ENCODE measurements at places on chromosomes 16 and 17. TPM values are rescaled to one million over a fixed set of nuclear protein-coding genes. Genes with fewer than 3 reads are reported as not detected.
A peak's percentile ranks its signal among the peaks of the same experiment; 100 is the strongest.

The FOXN1 gene
- not detected for total RNA-seq

GRCh38 chr17:55743103-55743679 lies 7.7 kb upstream of the PCTP start:
- no peak overlapping the region for H3K4me3 ChIP-seq
- H3K27ac ChIP-seq, result no peak overlapping the region
- H3K36me3 ChIP-seq, result no peaks in the 10 kb centered on the region
- H3K27me3 ChIP-seq, result no peaks in the 10 kb centered on the region

GRCh38 chr17:15343749-15344148 lies 2.4 kb upstream of the TEKT3 start:
- H3K36me3 ChIP-seq, result no peaks in the 10 kb centered on the region
- DNase-seq, result peak; percentile 31
- peak overlapping the region; percentile 8 for H3K27ac ChIP-seq
- no peak overlapping the region for H3K4me3 ChIP-seq

The KRT33B gene
- total RNA-seq, result not detected

Data from uterus (tissue), 4 donors.